CD8-positive, alpha-beta memory T cell (primary cell): ENCODE measurements at places on chromosomes 2 and 18. TPM values are rescaled to one million over a fixed set of nuclear protein-coding genes. Genes with fewer than 3 reads are reported as not detected.
A peak's percentile ranks its signal among the peaks of the same experiment; 100 is the strongest.

- no peak for DNase-seq
Observed at GRCh38 chr18:48767090-48767690, 183.6 kb downstream of the SMAD7 start.

- DNase-seq = no peak
Observed at GRCh38 chr2:222043897-222044296, 254.9 kb downstream of the PAX3 start.

CD226 gene
- 150 TPM for total RNA-seq

SLC9A4 gene
- total RNA-seq = not detected

DNA sequence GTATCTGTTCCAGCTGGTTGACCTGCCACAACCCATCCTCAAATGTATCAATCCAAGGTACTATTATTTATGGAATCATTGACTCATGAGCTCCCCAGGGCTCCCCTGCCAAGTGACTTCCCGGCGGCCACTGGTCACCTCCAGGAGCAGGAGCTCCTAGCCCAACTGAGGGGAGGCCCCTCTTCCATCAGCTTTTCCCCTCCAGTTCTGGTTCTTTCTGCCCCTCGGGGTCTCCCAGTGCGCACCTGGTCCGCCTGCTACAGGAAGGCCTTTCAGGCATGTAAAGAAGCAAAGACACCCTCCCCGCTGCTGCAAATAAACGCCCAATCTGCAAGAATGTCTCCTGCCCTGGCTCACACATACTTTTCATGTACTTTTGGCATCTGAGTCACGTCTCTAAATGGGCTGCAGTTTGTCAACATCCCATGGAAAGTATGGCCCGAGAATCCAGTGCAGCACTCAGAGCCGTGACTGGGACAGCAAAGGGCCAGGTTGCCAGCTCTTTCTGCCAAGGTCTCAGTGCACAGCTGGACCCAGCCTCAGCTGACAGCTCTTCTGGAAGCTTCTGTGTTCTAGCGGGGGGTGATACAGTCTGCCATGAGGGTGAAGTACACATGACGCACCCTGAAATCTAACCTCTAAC, 41.4 kb downstream of the KLHL29 start:
- no peak for DNase-seq

DNA sequence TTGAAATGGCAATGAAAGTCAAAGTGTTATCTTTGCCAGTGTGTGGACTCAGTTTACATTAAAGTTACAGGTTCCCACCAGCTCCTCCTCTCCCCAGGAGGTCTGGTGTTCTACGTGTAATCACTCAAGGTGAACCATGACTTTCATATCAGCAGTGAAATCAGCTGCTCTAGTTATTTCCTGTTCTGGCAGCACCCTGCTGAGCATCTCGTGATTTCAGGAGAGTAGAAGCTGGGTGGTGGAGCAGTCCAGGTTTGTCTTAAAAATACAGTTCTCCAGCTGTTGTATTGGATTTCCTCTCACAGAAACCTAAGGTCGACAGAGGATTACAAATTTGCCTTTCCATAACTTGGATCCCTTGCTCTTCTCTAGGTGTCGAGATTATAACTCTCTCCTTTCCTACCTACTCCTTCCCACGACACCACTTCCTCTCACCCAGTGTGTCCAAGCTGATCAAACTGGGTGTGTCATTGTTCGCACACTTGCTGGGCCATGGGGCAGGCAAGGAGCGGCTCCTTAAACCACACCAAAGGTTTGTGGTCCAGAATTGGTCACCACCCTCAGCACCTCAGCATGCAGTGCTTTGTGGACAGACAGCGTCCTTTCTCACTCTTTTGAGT, 13.0 kb upstream of the ARHGAP25 start:
- peak; percentile 47 for DNase-seq

DNA sequence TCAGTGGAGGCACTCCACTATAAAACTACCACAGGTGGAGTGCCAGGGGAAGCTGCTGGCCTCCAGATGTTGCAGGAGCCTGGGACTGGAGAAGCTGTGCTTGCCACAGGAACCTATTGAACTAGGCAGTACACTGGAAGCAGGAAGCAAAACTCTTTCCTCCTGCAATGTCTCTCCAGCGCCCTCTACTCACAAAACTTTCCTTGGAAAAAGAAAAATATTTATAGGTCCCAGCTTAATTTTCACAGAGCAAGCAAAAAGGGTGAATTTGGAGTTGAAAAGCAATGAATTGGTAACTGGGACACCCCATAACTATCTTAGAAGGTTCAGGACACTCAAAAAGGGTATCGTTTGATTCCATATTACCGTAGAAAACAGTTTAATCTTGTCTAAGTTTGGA, 33.2 kb upstream of the REEP1 start:
- no peak for DNase-seq

DNA sequence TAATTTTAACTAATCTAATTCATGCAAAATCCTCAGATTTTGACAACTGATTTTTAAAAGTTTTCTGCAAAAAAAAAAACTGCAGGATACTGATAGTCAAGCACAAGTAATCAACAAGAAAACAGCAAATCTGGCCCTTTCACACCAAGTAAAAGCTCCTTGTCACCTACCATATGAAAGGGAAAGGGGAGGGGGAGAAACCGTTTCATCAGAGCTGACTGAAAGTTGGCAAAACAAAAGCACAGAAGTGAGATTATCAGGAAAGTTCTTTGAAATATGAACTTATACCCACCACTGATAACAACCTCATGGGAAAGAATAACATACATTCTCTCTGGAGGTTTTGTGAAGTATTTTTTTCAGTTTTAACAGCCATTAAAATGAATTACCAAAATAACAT, 38.7 kb downstream of the ZNF521 start:
- DNase-seq = no peak

NBAS gene
- 34.1 TPM for total RNA-seq

RTKN gene
- total RNA-seq = 1.4 TPM

LCT gene
- 0.48 TPM for total RNA-seq

GRCh38 chr2:146806364-146807005, 1038.3 kb upstream of the ACVR2A start:
- no peak for DNase-seq

DNA sequence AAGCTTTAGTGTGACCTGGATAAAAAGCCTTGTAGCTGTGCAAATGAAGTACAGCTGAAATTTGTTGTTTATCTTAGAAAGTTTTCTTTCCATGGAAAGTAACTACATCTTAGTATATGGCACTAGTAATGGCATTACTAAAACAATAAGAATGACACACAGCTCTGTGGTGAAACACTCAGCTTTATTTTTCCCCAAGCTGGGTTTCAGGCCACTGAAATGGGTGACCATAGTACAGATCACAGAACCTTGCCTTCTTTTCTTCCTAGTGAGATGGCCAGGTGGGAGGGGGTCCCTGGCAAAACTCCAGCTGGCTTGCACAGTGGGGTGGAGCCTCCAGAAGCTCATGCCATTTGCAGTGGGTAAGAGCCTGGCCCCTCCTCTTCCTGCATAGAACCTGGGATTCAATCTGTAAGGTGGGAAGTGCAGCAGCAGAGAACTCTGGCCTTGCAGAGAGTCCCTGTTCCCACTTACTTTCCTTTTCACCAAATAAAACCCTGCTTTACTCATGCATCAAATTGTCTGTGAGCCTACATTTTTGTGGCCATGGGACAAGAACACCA, 17.6 kb upstream of the GRP start:
- DNase-seq = no peak

TCF7L1 gene
- not detected for total RNA-seq

GRCh38 chr18:56955490-56955889, 191.4 kb upstream of the BOD1L2 start:
- no peak for DNase-seq

THSD7B gene
- not detected for total RNA-seq

DNA sequence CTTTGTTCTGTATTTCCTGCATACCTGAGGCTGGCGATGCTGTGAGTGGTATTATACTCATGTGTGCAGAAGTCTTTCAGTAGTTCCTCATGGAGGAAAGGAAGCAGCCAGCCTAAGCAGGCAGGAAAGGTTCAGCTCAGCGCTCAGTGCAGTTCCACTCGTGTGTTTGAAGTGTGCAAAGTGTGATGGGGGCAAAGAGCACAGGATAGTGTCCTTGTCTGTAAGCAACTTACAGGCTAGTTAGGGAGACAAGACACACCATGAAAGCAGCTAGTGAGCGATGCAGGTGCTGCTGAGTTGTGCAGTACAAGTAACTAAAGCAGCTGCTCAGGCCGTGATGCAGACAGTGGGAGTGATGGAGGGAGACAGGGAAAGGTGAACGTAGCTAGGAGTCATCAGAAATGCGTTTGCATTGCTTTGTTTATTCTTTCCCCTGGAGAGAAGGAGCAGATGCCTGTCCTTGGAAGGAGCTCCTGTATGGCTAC, 146.2 kb downstream of the LDLRAD4 start:
- DNase-seq = no peak

ZCCHC2 gene
- total RNA-seq = 36.4 TPM

GRCh38 chr18:73850782-73851181, 296.9 kb downstream of the FBXO15 start:
- DNase-seq = no peak

DNA sequence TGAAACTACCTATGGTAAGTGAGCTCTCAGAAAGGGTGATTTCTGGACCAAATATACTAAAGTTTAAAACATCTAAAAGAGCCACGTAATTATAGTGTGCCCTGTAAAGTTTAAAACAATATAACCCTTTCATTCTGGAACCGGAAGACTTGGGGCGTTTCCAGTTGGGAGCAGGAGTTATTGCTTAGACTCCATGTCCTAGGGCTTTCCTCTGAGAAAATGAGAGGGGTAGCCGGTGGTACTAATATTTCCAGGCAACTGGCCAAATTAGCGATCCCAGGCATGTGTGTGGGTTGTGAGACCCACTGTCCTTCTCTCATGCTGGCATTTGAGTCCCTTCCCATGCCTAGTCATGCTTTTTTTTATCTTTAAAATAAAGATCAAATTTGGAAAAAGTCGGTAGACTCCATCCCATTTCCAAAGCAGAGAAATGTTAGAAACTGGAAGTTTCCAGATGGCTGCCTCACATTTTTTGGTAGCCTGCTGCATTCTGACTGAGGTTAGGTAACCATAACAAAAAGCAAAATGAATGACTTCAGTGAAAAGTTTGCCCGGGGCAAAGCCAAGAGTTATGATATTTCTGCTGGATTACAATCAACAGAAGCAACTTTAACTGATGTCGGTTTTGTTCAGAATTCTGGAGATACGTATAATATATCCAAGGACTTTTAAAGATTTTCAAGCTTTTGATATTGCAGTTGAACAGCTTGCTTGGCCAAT, 227.4 kb downstream of the SS18 start:
- no peak for DNase-seq

TNFAIP6 gene
- not detected for total RNA-seq

DNA sequence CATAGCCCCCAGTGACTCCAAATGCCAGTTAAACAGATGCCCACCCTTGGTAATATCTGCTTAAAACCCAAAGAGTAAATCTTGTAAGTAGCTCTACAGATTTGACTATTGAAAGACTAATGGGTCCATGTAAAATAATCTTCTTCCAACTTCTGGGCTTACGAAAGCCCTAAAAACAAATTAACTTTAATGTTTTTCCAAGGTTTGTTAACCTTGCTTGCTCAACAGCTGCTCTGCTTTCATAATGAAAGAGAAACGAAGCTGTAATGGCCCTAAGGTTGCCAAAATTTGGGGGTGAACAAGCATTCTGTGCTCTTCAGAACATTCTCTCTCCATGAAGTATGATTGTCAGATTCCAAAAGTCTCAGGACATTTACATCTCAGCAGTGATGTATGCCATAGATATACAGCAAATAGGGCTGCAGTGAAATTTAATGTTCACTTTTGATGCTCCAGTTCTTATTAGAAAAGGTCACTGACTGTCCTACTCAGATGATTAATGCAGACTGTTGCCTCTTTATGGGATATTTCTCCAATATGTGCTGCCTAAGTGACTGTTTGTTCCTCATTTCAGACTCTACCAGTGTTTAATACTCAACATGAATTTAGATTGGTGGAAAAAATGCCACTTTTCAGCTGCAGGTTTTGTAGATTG, 436.3 kb upstream of the CHST9 start:
- no peak for DNase-seq

ZC3H15 gene
- total RNA-seq = 101 TPM

DNA sequence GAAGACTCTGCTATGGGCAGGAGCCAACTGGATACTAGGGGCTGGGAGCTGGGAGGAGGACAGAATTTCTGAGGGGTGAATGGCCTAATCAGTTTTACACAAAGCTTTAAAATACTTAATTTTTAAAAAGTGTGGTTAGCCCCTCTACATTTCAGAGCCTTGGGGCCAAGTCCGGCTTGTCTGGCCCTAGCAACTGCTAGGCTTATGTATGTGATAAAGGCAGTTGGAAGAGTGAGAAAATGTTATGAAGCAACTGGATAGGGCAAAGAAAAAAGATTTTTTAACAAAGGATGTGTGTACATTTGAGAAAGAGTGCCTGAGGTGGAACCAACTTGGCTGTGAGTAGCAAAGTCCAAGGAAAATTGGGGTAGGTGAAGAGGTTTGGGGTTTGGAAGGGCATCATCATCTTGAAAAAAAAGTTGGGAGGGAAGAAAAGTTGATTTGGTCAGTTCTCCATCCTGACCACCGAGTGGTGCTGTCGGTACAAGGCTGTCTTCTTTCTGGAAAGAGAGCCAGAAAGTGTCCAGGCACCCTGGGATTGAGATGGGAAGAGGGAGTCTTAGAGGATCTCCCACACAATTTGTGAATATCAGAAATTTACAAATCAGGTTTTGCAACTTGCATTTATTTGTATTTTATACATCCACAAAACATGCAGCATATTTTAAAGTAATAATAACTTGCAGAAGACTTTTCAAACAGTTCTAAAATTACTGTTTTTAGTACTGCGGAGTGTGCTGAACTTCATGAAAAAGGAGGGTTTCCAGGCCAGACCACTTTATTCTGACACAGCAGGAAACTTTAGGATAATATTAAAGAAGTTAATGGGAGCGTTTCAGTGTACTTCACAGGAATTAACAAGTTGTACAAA, 10.5 kb upstream of the CDK15 start:
- no peak for DNase-seq

GRCh38 chr2:133194777-133195335, 373.4 kb downstream of the NCKAP5 start:
- DNase-seq = no peak

RGPD3 gene
- total RNA-seq = 0.04 TPM
